CD4-positive, alpha-beta memory T cell (primary cell): ENCODE measurements at places on chromosomes 7 and 10. TPM values are rescaled to one million over a fixed set of nuclear protein-coding genes. Genes with fewer than 3 reads are reported as not detected.

GRCh38 chr7:142930126-142930730 is 3.3 kb downstream of the TRPV5 start:
- H3K27me3 ChIP-seq = no peaks in the 10 kb centered on the region
- H3K4me3 ChIP-seq = no peak overlapping the region
- no peak for DNase-seq
- no peak overlapping the region for H3K27ac ChIP-seq
- no peaks in the 10 kb centered on the region for H3K4me1 ChIP-seq
- H3K36me3 ChIP-seq = no peaks in the 10 kb centered on the region

- H3K4me3 ChIP-seq = no peak overlapping the region
- H3K4me1 ChIP-seq = no peaks in the 10 kb centered on the region
- DNase-seq = no peak
- H3K27ac ChIP-seq = no peak overlapping the region
- H3K36me3 ChIP-seq = no peaks in the 10 kb centered on the region
Observed at GRCh38 chr10:110323503-110323902, 18.8 kb upstream of the SMNDC1 start.

DNA sequence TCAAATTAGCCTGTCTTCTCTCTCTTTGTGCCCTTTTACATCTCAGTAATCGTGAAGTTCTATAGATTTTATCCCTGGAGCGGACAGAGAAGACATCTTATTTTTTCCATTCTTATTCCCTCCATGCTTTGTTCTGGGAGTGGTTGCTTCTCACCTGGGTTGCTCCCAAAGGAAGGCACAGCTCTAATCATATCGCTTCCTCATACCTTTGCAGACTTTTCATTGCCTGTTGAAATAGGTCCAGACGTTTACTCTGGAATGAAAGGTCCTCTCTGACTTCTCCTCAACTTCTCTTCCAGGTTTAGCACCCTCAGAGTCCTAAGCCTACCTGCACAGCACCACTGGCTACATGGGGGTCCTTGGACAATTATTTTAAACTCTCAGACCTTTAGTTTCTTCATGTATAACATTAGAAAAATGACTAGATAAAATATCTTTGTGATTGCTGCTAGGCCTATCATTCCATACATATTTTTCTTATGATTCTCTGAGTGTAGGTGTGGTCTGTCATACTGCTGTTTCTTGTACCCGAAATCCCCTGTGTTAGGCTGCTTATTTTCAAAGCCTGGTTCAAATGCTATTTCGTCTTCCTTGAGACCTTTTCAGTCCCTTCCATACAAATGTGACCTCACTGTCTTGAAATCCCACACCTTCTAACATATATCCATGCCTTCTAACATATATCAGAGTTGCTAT is 418.1 kb downstream of the GFRA1 start:
- H3K27me3 ChIP-seq = no peaks in the 10 kb centered on the region
- DNase-seq = no peak
- no peaks in the 10 kb centered on the region for H3K36me3 ChIP-seq
- H3K4me1 ChIP-seq = no peaks in the 10 kb centered on the region

GRCh38 chr10:110153396-110153795 is 54.0 kb upstream of the MXI1 start:
- no peak overlapping the region for H3K27ac ChIP-seq
- no peak for DNase-seq
- H3K4me3 ChIP-seq = no peak overlapping the region
- H3K36me3 ChIP-seq = no peaks in the 10 kb centered on the region
- H3K27me3 ChIP-seq = peaks cover 20% of the 10 kb centered on the region

DNA sequence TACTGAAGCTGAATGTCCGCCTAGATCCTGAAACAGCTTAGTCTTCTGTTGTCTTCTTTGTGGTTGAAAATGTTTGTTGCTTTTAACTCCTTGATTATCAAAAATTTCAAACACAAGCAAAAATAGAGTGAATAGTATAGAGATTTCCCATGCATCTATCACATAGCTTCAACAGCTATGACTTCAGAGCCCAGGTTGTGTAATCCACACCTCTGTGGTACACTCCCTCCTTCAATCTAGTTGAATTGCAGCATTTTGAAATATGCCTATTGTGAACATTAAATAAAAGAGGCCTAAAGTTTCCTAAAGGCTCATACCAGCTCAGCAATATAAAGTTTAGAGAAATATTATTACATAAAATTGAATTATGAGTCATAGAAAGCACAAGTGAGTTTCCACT is 204.7 kb upstream of the HDAC9 start:
- H3K27me3 ChIP-seq = no peaks in the 10 kb centered on the region
- peaks cover 15% of the 10 kb centered on the region for H3K4me1 ChIP-seq
- no peak overlapping the region for H3K4me3 ChIP-seq
- no peak for DNase-seq
- H3K36me3 ChIP-seq = no peaks in the 10 kb centered on the region

GRCh38 chr10:20674926-20675325 is 222.2 kb downstream of the NEBL start:
- H3K27me3 ChIP-seq = no peaks in the 10 kb centered on the region
- H3K36me3 ChIP-seq = no peaks in the 10 kb centered on the region
- H3K27ac ChIP-seq = no peak overlapping the region
- H3K4me1 ChIP-seq = no peaks in the 10 kb centered on the region
- H3K4me3 ChIP-seq = no peak overlapping the region

DNA sequence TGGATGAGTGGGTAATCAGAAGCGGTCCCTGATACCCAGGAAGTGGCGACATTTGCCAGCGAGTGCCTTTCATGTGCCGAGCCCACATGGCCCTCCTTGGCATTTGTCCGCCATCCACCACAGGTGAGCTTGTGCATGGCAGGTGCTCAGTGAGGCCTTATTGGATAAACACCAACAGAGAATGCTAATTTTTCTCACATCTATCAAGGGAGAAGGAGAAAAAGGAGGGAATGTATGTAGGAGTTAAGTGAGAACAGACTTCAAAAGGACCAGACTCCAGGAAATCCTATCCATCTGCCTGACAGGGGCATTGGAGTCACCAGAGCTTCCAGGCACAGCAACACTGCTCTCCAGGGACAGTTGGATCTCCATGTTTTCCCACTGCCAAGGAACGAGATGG is 143.5 kb upstream of the ZMIZ1 start:
- H3K4me1 ChIP-seq = no peaks in the 10 kb centered on the region
- no peaks in the 10 kb centered on the region for H3K36me3 ChIP-seq

- no peaks in the 10 kb centered on the region for H3K36me3 ChIP-seq
- H3K27me3 ChIP-seq = no peaks in the 10 kb centered on the region
- no peaks in the 10 kb centered on the region for H3K4me1 ChIP-seq
- H3K4me3 ChIP-seq = no peak overlapping the region
- DNase-seq = no peak
- no peak overlapping the region for H3K27ac ChIP-seq
Observed at GRCh38 chr10:86785037-86785436, 28.6 kb downstream of the BMPR1A start.

DNA sequence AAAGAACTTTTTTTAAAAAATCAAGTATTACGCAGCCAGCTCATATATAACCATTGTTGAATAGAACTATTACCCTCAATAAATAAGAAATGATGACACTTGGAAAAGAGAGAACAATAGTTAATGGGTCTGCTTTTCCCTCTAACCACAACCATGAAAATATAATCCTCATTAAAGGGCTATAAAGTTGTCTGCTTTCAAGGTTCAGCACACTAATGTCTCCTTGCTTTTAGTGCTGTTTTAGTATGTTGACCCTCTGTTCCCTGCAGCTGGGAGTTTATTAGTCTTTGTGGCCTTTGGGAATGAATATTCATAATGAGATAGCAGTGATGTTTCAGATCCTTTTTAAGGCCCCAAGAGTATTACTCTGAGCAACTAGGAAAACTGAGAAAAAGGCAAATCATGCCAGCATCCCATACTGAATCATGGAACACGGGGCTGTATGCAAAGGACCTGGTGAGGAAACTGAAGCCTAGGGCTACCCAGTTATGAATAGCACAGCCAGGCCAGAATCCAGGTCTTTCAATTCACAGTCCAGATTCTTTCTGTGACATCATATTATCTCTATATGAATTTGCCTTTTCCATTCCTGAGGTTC is 332.0 kb upstream of the LRGUK start:
- no peak for DNase-seq
- H3K27ac ChIP-seq = no peak overlapping the region
- no peaks in the 10 kb centered on the region for H3K27me3 ChIP-seq
- H3K36me3 ChIP-seq = no peaks in the 10 kb centered on the region
- no peak overlapping the region for H3K4me3 ChIP-seq
- no peaks in the 10 kb centered on the region for H3K4me1 ChIP-seq

GRCh38 chr10:76554033-76554408 is 1083.6 kb downstream of the KCNMA1 start:
- no peak overlapping the region for H3K27ac ChIP-seq
- no peaks in the 10 kb centered on the region for H3K4me1 ChIP-seq
- no peaks in the 10 kb centered on the region for H3K36me3 ChIP-seq
- H3K27me3 ChIP-seq = no peaks in the 10 kb centered on the region
- no peak for DNase-seq

DNA sequence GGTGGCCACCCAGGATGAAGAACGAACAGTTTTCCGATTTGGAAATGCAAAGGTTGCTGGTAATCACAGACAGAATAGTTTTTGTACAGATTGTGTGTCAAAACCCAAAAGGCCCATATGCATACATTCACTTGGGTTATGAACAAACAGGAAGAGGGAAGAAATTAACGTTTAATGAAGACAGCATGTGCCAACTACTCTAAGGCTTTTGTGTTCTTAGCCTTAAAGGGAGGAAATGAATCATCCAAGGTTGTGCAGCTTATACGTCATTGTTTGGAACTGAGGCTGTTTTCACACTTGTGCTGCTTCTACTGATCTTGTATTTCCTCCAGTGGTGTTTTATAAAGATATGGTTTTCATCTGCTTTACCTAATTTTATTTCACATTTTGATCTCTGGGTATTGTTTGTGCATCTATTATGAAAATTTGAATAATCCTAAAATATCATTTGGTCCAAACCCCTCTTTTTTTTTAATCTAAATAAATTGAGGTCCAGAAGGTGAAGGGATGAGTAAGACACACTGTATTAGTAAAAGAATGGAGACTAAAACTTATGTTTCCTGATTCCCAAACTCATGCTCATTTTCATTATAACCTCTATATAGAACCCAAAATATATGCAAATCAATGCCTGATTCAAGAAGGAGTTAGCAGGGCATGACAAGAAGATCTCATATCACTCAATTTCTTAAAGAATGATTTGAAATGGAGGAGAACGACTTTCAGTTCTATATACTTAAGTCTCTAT is 373.1 kb downstream of the THSD7A start:
- no peaks in the 10 kb centered on the region for H3K27me3 ChIP-seq
- H3K27ac ChIP-seq = no peak overlapping the region
- H3K4me3 ChIP-seq = no peak overlapping the region
- no peaks in the 10 kb centered on the region for H3K4me1 ChIP-seq
- DNase-seq = no peak

GRCh38 chr7:100612730-100613390 is 520 bp downstream of the MOSPD3 start:
- H3K36me3 ChIP-seq = no peaks in the 10 kb centered on the region
- H3K4me3 ChIP-seq = peak overlapping the region; percentile 96
- peak; percentile 21 for DNase-seq
- no peaks in the 10 kb centered on the region for H3K27me3 ChIP-seq

DNA sequence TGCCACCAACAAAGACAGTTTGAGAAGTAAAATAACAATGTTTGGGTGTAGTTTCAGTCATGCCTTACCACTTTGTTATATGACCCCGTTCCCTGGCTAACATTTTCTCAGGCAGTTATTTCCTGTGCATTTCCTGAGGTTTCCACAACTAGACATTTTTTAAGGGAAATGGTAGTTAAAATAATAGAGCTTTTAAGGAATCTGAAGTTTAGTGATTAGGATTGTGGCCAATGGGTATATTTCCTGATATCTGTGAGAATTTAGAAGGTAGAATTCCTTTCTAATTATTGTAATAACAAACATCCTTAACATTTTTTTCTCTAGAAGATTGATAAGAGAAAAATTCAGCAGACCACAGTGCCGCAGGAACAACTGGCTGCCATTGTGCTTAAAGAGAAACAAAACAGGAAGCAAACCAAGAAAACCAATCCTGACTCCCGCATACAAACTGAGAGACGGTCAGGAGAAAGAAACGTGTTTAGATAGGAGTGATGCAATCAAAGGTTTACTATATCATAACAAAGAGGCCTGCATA is 193.6 kb downstream of the MBL2 start:
- H3K4me1 ChIP-seq = no peaks in the 10 kb centered on the region
- H3K27ac ChIP-seq = no peak overlapping the region
- no peak overlapping the region for H3K4me3 ChIP-seq

DNA sequence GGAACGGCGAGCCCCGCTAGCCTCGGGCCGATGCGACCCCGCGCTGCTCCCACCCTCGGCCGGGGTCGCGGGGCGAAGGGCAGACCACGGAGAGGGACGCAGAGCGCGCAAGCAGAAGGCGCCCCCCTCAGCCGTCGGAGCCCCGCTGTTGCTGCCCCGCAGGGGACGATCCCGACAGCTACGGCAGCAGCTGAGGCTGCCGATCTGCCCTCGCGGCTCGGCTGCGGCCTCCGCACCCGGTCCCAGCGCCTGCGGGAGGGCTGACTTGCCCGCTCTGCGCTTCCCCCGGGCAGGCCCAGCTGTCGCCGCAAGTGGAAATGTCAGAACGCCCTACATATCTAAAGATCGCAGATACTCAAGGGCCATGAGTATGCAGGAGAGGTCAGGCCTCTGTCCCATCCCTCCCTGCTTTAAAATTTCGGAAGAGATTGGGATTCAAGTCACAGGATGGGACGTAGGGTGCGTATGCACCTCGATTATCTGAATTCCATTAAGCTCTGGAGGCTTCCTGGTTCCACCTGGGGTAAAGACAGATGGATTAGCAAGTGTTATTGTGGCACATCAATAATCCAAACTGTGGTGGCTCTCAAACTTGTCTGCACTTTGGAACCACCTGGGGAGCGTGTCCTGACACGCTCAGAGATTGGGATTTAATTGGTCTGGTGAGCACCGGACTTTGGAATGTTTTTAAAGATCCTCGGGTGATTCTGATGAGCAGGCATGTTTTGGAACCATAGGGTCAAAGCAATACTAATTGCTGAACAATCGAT is at the start of gene CRPPA:
Gene CRPPA (minus strand): TSS at position 206 of the 770 bp plus-strand sequence. CDS start 216 bp downstream, outside the sequence.
- peaks cover 15% of the 10 kb centered on the region for H3K4me1 ChIP-seq
- H3K4me3 ChIP-seq = peak within 1 kb of the TSS; percentile 50
- no peaks in the 10 kb centered on the region for H3K36me3 ChIP-seq
- peak; percentile 36 for DNase-seq
- H3K27ac ChIP-seq = peak within 1 kb of the TSS; percentile 64
- H3K27me3 ChIP-seq = no peaks in the 10 kb centered on the region

GRCh38 chr10:112005044-112005443 is 178.5 kb downstream of the GPAM start:
- H3K4me3 ChIP-seq = no peak overlapping the region
- no peak for DNase-seq
- H3K27me3 ChIP-seq = no peaks in the 10 kb centered on the region
- no peaks in the 10 kb centered on the region for H3K4me1 ChIP-seq

- no peaks in the 10 kb centered on the region for H3K27me3 ChIP-seq
- no peak for DNase-seq
- H3K4me3 ChIP-seq = no peak overlapping the region
- H3K4me1 ChIP-seq = peaks cover 95% of the 10 kb centered on the region
- H3K36me3 ChIP-seq = no peaks in the 10 kb centered on the region
Observed at GRCh38 chr7:158820656-158821055, 8.7 kb downstream of the ESYT2 start.

GRCh38 chr7:23298885-23299769 is at the start of gene MALSU1:
TSS of gene MALSU1 (plus strand) at chr7:23299339. CDS start at chr7:23299353, 14 bp downstream.
- no peaks in the 10 kb centered on the region for H3K27me3 ChIP-seq
- H3K27ac ChIP-seq = peak within 1 kb of the TSS; percentile 79
- peak within 1 kb of the TSS; percentile 93 for H3K4me3 ChIP-seq
- peaks cover 41% of the 10 kb centered on the region for H3K4me1 ChIP-seq

The CRPPA gene
- 1.3 TPM for total RNA-seq

The CCNY gene
- 65.9 TPM for total RNA-seq

The OR2A7 gene
- 4.0 TPM for total RNA-seq

The HOXA7 gene
- total RNA-seq = not detected

The NUDCD3 gene
- total RNA-seq = 100 TPM

The EN2 gene
- not detected for total RNA-seq

The INTS1 gene
- total RNA-seq = 137 TPM

The SLC39A12 gene
- not detected for total RNA-seq

The PAPSS2 gene
- total RNA-seq = 0.42 TPM

The WDR91 gene
- total RNA-seq = 29.4 TPM

The TRPV5 gene
- total RNA-seq = not detected

The ADCYAP1R1 gene
- total RNA-seq = not detected
